Globus pallidus (tissue), 1 donor: ENCODE measurements at places on chromosomes 6 and 20.

- DNase-seq = no peak
Observed at GRCh38 chr6:150250826-150251225, 108.0 kb downstream of the PPP1R14C start.

- DNase-seq = no peak
Observed at GRCh38 chr6:142802124-142802523, 142.9 kb downstream of the HIVEP2 start.

DNA sequence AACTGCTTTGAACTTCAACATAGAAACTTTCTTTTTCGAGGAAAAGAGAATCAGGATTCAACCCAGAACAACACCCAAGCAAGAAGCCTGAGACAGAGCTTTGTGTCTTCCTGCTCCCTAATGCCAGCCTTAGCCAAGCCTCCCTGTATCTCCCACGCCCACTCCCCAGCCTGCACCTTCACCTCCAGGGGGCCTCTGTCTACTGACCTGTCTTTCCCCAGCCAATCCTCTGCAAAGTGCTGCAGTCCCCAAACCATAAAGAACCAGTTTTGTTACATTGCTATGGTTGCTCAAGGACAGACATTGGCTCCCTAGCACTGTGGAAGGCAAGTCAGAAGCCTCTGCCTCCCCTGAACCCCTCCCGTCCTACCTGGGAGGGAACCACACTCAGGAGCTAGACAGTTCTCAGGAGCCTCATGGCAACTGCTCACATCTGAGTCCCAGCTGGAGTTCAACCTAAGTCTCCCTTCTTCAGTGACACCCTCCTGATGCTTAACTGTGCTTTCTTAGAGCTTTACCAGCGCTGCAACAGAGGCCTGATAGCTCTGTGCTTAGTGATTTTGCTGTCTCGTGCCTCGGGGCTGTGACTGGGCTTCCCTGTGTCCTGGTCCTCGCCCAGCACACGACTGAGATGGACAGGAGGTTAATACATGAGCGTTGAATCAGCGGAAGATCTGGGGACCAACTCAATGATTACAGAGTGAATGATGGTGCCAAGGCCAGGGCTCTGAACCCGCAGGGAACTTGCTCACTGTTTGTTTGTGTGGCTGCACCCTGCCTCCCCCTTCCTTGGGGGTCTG lies 101.5 kb upstream of the DUSP22 start:
- DNase-seq = no peak

- DNase-seq = no peak
Observed at GRCh38 chr6:166777096-166777630, 150.1 kb upstream of the RPS6KA2 start.

GRCh38 chr6:16130437-16130891 lies 1.6 kb downstream of the MYLIP start:
- no peak for DNase-seq

DNA sequence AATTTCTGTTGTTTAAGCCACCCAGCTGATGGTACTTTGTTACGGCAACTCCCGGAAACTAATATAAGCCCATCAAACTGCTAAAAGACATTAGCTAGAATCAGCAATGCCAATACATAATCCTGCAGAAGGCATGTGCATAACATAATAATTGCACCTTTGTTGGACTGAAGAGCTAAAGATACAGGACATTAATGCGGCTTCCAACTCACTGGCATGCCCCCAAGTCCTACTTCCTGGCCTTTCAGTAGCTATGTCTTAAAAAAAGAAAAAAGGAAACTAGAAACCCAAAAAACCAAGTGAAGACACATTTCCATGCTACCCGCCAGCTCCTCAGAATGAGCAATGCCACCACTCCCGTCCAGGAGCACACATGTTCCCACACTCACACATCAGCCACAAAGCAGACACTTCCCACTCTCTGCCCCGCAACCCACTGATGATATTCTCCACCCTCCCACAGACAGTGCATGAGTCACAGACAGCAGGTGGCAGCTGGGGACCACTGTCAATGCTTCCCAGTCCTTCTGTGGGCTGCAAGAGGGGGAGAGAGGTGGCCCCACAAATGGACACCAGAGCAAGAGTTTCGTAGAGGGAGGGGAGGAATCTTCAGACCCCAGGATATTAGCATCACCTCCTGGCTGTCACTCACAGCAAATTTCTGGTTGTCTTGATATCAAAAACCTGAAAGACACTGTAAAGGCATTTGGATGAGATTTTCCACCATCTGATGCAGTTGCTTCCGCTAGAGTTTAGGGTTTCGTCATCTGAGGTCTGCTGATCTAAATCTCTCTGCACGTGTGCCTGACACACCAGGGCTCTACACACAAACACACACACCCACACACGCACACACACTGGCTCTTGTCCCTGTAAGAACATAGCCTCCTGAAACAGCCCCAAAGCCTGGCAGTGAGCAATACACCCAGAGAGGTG lies 32.8 kb downstream of the GFOD1 start:
- DNase-seq = peak; percentile 77

- no peak for DNase-seq
Observed at GRCh38 chr20:17210983-17211382, 15.9 kb upstream of the PCSK2 start.

DNA sequence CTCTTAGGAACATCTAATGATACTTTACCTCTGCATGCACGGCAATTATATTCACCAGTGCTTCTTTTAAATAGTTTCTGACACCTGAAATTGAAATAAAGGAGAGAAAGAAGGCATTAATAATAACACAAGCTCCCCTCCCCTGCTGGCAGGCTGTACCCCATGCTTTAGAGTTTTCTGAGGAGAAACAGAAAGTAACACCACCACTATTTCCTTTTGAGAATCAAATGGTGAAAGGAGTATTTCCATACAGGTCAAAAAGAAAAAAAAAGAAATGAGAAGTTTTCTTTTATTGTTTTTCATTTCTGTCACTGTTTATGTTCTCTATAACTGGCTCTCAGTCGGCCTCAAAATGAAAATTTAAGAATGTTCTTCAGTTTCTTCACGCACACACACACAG lies 108.1 kb downstream of the IRF4 start:
- DNase-seq = no peak

DNA sequence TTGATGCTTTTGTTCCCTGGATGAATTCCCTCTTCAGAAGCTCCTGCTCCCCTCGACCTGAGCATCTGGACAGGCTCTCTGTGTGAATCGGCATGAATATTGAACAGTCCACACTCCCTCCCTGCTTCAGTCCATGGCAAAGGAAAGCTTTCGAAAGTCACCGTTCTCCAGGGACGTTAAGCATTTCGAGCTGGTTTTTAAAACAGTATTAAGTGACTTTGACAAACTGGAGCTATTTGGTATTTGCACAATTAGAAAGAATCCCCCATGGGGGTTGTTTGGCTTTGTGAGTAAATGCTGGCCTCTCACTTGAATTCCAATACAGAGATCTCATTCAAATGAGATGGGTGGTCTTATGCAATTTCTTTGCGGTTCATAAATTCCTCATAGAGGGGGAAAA lies 85.3 kb upstream of the TIAM2 start:
- DNase-seq = no peak

- no peak for DNase-seq
Observed at GRCh38 chr20:49104365-49104648, 58.2 kb downstream of the CSE1L start.

- no peak for DNase-seq
Observed at GRCh38 chr6:37256692-37257319, 766 bp upstream of the TBC1D22B start.

GRCh38 chr6:86685230-86685797 lies 252.0 kb upstream of the HTR1E start:
- DNase-seq = no peak

DNA sequence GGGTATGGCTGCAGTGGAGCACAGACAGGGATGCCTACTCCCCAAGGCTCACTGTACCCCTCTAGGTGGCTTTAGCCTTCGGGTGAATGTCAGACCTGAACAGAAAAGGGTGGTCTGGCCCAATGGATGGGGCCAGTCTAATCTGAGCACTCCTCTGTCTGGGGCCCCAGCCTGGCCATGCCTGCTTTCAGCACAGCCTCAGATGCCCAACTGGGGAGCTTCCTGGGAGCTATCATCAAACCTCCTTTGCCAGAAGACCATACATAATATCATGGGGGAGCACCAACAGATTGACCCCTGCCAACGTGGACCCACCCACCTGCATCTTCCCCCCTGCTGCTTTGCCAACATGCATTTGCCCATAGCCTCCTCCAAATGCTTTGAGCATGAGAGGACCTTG lies 454.1 kb upstream of the KHDRBS2 start:
- DNase-seq = no peak

- no peak for DNase-seq
Observed at GRCh38 chr20:9025643-9026042, 43.2 kb upstream of the PLCB4 start.

- DNase-seq = no peak
Observed at GRCh38 chr20:64139199-64140060, 24.8 kb upstream of the MYT1 start.

DNA sequence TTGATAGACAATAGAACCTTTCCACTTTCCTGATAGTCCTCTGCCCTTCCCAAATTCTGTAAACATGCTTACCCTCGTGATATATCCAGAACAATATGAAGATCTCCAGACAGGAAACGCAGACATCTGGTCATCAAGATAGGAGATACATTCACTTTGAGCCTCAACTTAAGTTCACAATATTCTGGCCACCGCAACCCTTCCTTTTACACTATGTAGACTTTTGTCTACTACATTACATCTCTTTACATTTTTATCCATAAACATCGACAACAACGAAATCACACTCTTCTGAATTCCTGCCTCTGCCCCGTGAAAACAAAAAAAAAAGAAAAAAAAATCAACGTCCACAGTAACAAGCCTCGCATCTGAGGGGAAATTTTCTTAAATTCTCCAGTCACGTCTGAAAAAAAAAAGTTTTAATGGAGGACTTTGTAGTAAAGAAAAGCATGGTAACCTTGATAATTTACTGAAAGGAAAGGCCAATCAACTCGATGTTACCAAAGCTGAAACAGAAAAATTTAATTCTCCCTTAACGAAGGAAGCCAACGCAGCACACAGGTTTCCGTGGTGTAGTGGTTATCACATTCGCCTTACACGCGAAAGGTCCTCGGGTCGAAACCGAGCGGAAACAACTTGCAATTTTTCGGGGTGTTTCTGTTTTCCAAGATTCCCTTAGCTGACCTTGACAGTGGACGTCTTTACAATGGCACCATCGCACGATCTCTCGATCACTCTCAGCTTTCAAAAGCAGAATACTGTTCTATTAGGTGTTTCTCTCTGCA lies 21.8 kb downstream of the POM121L2 start:
- DNase-seq = no peak

DNA sequence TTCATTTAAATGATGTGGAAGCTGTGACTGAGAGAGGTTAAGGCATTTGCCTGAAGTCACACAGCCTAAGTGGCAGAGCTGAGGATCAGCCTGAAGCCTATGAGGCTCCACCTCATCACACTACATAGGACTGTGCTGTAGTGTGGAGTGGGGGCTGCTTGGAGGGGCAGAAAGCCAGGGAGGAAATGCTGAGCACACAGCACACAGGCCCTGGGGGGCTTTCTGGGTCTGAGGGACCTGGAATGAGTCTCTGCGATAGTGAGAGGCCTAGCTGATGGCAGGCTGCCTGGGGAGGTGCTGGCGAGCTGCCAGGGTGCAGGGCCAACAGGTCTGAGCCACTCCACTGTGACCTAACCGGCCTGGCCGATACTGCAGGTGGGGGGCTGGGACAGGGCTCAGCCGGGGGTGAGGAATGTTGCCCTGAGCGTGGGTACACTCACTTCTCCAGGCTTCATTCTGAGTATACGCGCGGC lies 2.2 kb upstream of the ARHGAP40 start:
- no peak for DNase-seq

DNA sequence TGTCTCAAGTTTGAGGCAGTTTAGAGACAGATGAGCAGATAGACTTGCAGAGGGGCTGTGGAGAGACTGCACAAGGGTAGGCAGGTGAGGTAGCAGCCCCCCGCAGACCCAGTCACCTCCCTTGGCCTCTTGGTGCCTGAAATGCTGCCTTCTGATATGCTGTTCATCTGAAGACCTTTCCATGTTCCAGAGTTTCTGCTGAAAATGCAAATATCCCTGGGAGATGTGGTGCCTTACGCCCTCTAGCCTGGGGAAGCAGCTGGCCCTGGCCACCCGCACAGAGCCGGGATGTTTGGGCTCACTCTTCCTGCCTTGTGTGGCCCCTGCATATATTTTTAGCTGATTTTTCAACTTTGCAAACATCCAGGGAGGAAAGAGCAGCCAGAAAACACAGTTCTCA lies 51.4 kb downstream of the TMEM242 start:
- no peak for DNase-seq

- no peak for DNase-seq
Observed at GRCh38 chr6:56268266-56268665, 20.9 kb upstream of the COL21A1 start.

DNA sequence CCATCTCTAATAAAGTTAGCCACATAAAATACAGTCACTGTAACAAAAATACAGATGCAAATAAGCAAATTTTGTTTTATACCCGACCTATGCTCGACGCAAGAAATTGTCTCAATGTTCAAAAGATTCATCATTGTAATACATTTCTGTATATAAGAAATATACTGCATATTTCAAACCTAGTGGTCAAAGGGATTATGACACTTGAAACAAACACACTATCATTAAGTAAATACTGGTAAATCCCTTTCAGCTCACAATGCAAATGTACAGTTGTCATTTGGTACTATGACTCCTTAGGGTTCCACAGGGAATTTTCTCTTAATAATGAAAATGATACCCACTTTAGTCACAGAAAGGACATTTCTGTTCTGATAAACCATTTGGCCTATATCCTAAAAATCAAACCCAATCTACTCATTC lies 2.2 kb downstream of the HIVEP2 start:
- no peak for DNase-seq

GRCh38 chr6:142413111-142413510 lies 111.3 kb downstream of the ADGRG6 start:
- no peak for DNase-seq

- no peak for DNase-seq
Observed at GRCh38 chr6:145454006-145454405, 281.3 kb downstream of the EPM2A start.

GRCh38 chr20:46934746-46935287 lies 40.2 kb downstream of the EYA2 start:
- no peak for DNase-seq

- DNase-seq = no peak
Observed at GRCh38 chr20:32972181-32973076, 31.8 kb downstream of the SUN5 start.

GRCh38 chr20:362271-363254 lies 15.7 kb downstream of the NRSN2 start:
- peak; percentile 53 for DNase-seq

- no peak for DNase-seq
Observed at GRCh38 chr6:143112084-143112768, 51.5 kb downstream of the AIG1 start.

GRCh38 chr20:35893942-35894341 lies 60.4 kb downstream of the SCAND1 start:
- no peak for DNase-seq

GRCh38 chr6:20328266-20328923 lies 73.3 kb upstream of the E2F3 start:
- DNase-seq = no peak
